ENCODE measurements at places on chromosomes 13 and 19. TPM values are rescaled to one million over a fixed set of nuclear protein-coding genes. Genes with fewer than 3 reads are reported as not detected.

GRCh38 chr19:55220525-55220924 lies 8.0 kb downstream of the TMEM86B start:
- DNase-seq, result peak; percentile 36

DNA sequence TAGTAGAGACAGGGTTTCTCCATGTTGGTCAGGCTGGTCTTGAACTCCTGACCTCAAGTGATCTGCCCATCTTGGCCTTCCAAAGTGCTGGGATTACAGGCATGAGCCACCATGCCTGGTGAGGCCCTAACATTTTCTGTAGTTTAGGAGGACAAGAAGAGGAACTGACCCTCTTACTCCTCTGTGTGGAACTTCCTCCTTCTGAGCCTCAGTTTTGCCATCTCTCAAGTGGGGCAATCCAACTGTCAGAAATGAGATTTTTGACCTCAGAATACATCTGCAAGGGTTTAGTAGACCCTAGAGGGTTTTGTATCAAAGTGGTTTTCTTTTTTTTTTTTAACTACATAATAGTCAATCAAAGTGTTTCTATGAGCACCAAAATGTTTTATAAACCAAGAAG lies 2.4 kb downstream of the DKKL1 start:
- no peak for DNase-seq

GRCh38 chr13:99014522-99014921 lies 36.7 kb upstream of the DOCK9 start:
- no peak for DNase-seq

GRCh38 chr13:102869948-102870676 lies 24.3 kb downstream of the ERCC5 start:
- DNase-seq, result peak; percentile 11

DNA sequence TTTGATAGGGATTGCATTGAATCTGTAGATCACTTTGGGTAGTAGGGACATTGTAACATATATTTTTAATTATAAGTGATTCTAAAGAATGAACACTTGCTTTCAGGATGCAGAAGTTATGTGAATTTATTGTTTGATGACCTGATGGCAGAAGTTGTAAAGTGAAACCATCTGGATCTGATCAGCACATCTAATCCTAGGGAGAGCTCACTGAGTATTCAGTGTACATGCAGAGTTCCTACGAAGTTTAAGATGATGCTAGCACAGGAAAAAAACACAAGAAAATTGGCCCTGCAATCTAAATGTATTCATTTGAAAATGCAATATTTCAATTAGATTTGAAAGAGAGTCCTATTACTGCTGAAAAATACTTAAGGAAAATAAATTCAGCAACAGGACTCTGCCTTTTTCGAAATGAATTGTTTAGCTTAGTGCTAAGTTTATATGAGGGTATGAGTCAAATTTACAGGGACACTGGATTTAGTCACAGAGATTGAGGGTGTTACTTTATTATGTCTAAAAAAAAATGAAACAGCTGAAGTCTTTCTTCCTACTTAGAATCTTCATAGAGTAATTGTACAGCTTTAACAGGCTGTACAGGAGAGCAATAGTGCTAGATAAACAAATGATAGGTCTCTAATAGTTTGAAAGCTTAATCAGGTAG lies 385.7 kb downstream of the DCT start:
- DNase-seq, result no peak

DNA sequence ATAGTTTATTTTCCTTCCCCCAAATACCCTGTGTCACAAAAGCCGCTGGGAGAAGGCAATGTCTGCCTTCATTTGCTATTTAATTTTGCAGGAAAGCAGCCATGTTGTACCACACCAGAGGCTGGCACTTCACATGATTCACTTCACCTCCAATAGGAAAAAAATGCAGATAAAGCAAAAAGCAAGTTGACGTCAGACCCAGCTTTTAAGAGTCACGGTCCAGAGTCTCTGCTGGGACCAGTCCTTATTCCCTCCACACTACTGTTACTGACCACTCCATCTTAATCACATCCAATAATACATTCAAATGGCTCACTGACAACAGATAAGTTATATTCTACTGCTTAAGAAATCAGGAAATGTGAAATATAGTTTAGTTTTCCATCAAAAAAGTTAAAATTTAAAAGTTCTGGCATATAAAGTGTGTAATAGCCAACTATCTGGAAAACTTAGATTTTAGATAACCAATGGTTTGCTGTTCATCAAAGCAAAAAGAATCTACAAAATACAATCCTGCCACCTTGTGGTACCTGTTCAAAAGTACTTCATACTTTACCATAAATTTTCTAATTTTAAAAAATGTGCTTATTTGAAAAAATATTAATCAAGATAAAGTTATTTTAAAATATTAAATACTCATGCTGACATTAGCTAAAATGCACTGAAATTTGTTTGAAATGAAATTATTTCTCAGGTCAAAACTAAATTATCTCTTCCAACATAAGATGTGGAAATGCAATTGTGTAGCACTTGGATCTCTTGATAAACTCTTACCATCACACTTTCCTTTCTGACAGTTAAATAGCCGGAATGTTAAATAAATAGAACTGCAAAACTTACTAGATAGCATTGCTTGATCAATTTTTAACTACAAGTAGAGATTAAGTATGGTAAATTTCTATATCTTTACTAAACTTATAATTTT lies 97.3 kb downstream of the SERP2 start:
- no peak for DNase-seq

DNA sequence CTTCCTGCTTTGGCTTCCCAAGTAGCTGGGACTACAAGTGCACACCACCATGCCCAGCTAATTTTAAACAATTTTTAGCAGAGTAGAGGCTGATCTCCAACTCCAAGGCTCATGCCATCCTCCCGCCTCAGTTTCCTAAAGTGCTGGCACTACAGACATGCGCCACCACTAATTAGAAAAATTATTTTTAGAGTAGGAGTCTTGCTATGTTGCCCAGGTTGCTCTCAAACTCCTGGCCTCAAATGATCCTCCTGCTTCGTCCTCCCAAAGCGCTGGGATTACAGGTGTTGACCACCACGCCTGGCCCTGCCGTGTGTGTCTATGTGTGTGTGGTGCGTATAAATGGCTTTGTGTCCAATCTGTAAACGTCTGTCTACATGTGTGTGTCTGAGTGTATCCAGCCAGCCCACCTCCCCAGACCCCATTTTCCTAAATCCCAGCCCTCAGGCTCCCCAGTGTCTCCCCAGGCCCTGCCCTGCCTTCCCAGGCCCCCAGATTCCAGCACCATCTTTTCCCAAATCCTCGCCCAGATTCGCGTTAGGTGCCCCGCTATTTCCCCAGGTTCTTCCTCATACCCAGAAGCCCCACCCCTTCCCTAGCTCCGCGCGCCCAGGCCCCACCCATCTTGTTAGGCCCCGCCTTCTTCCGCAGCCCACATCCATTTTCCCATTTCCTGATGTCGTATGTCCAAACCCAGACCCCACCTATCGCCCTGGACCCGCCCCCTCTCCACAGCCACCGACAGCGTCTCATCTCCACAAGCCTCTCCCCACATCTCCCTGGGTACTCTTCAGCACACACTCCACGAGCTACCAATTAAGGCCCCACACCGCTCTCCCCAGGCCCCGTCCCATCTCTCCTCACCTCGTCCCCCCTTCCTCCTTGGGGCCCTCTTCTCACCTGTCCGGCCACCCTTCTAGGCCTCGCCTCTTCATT lies 24.9 kb downstream of the SLC8A2 start:
- DNase-seq, result peak; percentile 68

DNA sequence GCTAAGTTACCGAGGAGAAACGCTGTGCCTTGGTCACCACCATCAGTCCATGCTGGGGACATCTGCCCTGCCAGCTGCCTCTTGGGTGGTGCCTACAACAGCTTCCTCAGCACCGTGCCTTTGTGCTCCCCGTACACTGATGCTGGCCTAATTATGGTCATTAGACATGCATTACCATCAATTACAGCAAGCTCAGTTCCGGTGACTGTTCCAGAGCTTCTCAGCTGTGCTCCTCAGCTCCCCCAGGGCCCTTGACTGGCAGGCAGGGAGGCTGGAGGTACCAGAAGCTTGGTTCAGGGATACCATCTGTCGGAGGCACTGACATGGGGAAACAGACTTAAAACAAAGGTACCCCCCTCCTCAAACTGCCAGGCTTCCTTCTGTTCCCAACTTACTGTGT lies 40.2 kb downstream of the CILP2 start:
- DNase-seq, result no peak

DNA sequence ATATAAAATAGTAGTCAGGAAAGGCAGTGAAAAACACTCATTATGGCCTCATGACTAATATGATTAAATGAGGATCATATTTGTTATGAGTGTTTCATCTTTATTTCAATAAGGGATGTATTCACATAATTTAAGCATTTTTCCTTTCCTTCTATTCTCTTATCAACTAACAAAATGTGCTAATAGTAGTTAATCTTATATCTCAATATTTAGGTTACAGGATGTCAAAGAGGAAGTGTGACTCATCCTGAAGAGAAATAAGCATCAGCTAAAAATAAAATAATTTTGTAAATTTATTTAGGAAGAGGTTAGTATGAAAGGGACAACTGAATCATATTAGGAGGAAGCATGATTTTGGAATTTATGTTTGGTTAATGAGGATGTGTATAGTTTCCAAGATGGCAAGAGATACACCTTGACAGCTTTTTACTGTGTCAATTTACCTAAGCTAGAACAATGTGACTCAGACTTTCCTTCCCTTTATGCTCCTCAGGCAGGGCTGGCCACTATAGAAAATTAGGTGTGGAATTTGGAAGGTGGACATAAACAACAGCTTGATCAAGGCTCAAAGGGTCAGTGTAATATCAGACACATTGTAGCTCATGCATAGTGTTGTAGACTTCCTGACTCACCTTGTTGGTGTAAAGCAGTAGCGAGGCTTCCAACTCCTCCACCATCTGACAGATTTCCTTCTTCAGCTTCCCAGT lies 172.7 kb downstream of the SLITRK1 start:
- no peak for DNase-seq

DNA sequence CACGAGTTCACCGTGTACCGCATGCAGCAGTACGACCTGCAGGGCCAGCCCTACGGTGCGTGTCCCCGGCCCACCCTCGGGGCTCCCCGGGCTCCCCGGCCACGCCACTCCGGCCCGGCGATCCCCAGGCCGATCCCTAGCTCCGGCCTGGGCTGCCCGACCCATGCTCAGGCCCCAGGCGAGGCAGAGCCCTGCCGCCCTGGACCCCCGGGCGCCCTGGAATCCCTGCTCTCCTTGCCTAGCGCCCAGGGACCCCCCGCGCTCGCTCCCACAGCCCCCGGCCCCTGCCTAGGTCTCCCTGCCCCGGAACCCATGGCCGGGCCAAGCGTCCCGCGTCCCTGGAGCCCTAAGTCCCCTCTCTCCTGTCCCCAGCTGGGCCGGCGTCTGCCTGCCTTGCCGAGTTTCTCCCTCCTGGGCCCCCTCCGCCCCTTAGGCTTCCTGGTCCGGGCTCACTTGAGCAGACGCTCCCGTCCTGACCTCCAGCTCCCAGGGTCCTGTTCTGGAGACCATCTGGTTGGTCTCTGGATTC lies 494 bp downstream of the NCLN start:
- DNase-seq, result peak; percentile 25

DNA sequence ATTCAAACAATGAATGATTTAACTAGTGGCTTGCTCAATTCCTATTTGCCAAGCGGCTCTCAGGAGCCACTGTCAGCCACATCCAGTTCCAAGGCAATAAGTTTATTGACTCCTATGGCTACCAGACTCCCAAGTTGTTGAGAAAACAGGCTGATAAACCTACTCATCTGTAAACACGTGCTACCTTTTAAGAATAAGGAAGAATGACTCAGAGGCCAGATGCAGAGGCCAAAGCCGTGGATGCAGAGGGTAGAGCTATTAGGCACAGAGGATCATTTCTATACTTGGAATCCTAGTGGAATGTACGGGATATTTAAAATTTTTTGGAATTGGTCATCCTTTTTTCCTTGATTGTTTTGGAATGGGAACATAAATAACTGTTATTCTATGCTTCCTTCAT lies 1921.1 kb downstream of the OLFM4 start:
- no peak for DNase-seq

DNA sequence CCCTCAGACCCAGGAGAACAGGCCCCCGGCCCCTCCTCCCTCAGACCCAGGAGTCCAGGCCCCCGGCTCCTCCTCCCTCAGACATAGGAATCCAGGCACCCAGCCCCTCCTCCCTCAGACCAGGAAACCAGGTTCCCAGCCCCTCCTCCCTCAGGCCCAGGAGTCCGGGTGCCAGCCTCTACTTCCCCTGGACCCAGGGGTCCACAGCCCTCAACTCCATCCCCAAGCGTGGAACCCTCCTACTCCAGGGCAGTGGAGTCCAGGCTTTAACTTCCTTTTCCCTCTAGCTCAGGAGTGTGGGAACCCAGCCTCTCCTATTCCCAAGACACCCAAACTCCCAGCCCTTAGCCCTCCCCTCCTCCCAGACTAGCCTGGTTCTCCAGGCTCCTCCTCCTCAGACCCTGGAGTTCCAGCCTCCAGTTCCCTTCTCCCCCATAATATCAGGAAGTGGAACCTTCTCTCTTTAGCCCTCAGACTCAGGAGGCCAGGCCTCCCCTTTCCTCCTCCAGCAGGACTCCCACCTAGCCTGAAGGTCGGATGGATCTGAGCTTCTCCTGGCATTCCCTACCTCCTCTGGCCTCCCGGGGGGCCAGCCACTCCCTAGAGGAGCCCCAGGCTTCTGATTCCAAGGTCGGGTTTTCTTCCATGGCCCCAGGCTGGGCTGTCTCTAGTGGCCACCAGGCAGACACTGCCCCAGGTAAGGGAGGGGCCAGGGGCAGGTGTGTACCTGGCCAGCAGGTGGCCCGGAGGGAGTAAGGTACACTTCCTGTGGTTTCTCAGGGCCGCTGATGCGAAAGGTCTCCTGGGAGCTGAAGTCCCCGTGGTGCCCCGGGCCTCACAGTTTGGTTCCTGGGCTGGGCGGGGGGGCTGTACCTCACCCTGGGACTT lies at the start of gene TMC4:
Gene TMC4 (minus strand): TSS at position 690 of the 888 bp plus-strand sequence. CDS start 43 bp downstream, at position 647.
- no peak for DNase-seq

- DNase-seq, result peak; percentile 6
Observed at GRCh38 chr13:114118511-114119123, 13.8 kb downstream of the RASA3 start.

RGL3 gene
- not detected for total RNA-seq

PSG7 gene
- total RNA-seq, result not detected

TUBA3C gene
- not detected for total RNA-seq

ZIC2 gene
- not detected for total RNA-seq

SPACA6 gene
- total RNA-seq, result 8.3 TPM

NLRP4 gene
- not detected for total RNA-seq

CLEC17A gene
- 2.4 TPM for total RNA-seq

KLK4 gene
- total RNA-seq, result not detected

SAE1 gene
- 156 TPM for total RNA-seq

TYROBP gene
- total RNA-seq, result not detected
